Stimulated activated CD4-positive, alpha-beta T cell treated with anti-CD3 and anti-CD28 coated beads, Interleukin-1b, Interleukin-23, amount 100 ng/mL, for 1 hour (primary cell): ENCODE measurements at places on chromosomes 2 and 18.

GRCh38 chr2:229713371-229714079, 830 bp downstream of the DNER start:
- DNase-seq = no peak

- no peak for DNase-seq
Observed at GRCh38 chr2:38122344-38122743, 46.4 kb upstream of the CYP1B1 start.

DNA sequence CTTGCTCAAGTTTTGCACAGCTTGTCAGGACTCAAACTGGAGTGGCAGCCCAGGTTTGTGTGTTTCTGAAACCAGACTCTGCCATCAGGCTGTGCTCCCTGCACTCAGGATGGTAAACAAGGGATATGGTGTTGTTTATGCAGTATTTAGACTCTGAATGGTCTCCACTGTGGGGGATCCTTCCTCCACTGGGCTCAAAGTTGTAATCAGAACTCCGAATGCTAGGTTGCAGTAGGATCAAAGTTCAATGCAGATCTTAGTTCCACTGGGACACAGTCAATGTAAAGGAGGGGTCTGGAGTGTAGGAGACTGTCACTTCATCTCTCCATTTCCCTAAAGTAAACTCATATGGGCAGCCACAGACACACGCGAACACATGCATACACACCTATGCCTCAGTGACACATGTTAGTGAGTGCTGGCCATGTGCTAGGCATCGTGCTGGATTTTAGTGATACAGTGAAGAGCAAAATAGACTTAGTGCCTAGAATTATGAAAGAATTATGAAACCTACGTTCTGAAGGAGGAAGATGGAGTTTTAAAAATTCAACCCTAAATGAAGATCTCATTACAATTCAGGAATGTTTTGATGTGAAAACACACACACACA, 6.1 kb downstream of the IL18R1 start:
- DNase-seq = no peak

GRCh38 chr2:3563521-3563976, 5.4 kb upstream of the RNASEH1 start:
- DNase-seq = no peak

- DNase-seq = no peak
Observed at GRCh38 chr2:51065276-51065675, 33.3 kb upstream of the NRXN1 start.

DNA sequence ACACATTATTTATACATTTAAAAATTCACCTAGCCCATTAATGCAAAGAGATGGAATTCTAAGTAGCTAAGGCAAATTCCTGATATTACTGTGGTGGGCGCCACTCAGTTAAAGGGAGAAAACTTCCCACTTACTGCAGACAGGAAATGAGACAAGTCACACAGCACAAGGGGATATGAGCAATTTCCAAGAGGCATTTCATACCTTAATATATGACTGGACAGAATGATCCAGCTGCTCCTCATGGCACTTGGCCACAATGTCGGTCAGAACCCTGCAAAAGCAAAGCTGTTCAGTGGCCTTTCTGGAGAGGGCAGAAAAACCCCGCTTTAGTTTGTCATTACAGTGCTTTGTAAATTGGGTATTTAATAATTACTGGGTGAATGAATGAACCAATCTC, 121.4 kb upstream of the CCDC195 start:
- no peak for DNase-seq

GRCh38 chr2:7825591-7826312, 856.1 kb upstream of the ID2 start:
- DNase-seq = no peak

DNA sequence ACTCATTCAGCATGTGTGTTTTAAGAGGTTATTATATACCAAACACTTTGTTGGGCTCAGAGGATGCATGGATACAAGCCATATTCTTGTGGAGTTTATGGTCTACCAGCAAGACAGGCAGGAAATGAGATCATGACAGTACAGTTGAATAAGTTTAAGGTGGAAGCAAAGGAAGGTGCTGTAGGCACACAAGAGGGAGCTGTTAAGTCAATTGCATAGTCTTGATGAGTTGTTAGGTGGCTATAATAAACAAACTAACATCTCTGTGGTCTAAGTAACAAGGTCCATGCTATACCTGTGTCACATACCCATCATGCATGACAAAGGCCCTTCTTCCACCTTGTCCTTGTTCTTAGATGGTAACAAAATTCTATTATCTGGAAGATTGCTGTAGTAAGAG, 538.3 kb downstream of the CNTNAP5 start:
- DNase-seq = no peak

DNA sequence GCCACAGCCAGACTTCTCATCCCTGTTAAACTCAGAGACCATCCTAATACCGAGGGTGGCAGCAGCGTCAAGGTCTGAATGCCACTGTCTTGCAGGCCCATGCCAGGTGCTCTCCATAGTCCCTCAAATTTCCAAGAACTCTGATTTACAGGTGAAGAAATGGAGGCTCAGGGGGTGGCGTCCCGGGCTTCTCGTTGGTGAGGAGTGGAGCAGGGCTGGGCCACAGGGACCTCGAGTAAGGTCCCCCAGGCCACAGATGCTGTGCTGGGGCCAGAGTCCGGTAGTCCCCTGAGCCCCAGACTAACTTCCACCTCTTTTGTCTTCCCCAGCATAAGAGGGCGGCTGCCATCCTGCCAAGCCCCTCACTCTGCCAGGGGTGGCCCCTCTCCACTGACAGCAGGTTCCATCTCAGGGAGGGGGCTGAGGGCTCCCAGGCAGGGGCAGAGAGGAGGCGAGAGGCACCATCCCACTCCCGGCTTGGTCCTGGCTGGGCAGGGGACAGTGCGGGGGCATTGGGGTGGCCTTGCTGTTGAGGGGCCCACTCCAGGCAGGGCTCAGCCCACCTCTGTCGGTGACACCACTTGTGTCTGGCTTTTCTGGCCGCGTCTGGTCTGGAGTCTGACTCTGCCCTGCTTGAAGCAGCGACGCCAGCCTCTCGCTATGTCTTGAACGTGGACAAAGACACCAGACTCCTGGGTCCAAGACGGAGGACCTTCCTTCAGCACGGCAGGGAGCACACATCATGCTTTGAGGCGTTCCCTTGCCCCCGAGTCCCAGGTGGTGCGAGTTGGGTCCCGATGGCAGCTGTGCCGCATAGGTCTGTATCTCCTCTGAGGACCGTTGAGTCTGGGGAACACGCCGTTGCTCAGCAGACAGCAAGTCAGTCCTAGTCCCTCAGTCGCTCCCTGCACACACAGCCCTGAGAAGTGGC, 15.9 kb upstream of the KLHL30 start:
- no peak for DNase-seq

- no peak for DNase-seq
Observed at GRCh38 chr18:21177822-21178221, 64.2 kb upstream of the GREB1L start.

- DNase-seq = no peak
Observed at GRCh38 chr18:79523736-79524180, 128.0 kb downstream of the NFATC1 start.

DNA sequence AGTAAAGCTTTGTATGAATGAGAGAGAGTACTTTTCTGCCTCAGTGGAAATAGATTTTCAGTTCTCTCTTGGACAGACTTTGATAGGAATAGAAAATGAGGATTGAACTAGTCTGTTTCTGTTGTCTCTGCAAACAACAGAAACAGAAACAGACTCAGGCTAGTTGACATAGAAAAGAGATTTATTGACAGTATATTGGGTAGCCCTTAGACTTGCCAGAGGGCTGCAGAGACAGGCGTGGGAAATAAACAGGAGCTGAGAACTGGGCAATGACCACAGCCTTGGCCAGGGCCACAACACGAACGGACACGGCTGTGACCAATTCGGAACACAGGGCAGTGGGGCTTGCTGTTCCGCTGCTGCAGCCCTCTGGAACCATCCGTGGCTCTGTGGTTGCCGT, 30.5 kb upstream of the YWHAQ start:
- DNase-seq = no peak

- no peak for DNase-seq
Observed at GRCh38 chr2:31138037-31138962, at the start of gene GALNT14. TSS of gene GALNT14 (minus strand) at chr2:31138440. CDS start at chr2:31138086, 354 bp downstream.

DNA sequence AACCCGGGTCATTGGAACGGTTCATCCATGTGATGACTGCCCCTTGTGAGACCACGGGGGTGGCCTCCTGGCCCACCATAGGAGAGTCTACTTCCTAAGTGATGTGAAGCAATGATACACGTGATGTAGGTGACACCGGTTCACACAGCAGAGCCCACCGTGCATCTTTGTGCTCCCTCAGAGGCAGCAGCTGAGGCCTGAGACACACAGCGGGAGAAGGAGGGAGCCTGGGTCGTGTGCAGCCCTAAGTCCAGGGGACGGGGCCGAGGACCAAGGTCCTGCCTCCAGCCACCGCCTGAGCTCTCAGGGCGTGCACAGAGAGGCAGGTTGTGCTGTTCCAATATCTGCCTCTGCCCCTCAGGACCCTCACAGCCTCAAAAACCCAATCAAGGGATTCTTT, 377.2 kb upstream of the SALL3 start:
- no peak for DNase-seq

DNA sequence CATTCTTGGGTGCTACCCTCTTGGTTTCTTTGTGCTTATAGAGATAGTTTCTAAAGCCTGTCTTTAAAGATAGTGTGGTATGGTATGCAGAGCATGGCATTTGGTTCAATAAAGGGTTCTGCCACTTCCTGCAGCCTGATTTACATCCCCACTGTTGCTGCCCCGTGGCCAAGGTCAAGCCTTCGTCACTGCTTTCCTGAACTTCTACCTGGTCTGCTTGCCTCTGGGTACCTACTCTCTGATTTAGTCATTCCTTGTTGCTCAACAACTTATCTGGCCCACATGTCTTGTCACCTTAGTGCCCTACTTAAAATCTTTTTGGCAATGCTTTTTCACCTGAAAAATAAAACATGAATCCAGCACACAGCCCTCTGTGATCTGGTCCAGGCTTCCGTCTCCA, 352.9 kb downstream of the LPIN1 start:
- DNase-seq = no peak

- DNase-seq = no peak
Observed at GRCh38 chr2:149320362-149320761, 10.0 kb upstream of the LYPD6 start.

- DNase-seq = no peak
Observed at GRCh38 chr2:232376713-232377112, 1.8 kb upstream of the ALPP start.

DNA sequence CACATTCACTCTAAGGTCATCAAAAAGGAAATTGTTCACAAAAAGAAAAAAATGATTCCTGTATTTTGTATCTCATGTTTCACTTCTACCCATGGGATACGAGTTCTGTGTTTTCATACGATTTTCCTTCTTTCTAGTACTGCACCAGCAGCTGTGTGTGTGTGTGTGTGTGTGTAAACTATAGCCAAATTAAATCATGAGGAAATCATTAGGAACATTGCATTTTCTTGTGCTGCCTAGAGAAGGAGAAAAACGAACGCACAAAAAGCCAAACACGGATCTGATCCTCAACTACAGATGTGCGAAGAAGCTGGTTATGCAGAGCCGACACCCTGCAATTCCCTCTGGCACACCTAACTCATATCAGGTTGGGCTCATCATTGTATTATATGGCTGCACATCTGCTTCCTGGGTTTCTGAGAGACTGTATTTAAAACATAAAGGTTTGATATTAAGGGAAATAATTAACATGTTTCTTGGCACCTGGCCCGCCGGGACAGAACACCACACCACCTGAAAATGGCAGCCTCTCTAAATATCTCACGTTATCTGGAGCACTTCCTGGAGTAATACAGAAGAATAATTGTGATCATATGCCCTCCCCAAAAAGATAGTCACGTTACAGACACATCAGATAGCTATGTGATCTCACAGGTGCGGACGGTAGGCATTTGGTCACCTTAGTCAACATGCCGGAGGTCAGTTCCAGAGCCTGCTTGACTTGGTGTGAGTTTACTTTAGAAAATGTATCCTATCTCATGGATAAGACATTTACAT, 586.3 kb upstream of the SALL3 start:
- DNase-seq = no peak

DNA sequence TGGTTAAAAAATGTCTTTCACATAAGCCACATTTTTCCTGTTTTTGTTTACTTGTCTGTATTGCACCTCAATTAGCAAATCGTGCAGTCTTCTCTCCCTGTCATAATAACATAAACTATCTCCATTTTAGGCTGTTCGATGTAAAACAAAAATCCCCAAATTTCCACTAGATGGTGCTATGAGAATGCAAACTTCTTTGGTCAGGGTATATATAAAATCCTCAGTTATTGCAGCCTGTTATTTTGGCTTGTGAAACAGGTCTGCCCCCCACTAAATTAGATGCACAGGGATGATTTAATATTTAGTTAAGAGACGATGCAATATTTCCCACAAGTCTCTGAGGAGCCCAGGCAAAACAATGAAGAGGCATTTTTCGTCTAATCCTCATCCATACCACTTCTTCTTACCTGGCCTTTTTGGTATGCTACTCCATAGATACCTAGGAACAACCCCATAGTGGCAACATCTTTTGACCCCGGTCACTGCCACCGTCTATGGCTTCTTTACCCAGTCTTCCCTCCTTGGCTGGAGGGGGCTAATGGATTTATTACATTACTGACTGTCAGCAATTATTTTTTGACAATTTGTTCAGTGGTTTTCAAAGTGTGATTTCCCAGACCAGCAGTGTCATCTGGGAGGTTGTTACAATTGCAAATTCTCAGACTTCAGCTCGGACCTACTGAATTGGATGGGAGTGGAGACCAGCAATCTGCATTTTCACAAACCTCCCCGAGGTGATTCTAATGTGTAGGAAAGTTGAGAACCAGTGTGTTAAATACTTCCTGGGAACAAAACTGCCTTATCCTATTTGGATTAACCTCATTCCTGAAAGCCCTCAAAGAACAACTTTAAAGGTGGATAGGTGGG, 117.4 kb upstream of the CWC22 start:
- DNase-seq = no peak

DNA sequence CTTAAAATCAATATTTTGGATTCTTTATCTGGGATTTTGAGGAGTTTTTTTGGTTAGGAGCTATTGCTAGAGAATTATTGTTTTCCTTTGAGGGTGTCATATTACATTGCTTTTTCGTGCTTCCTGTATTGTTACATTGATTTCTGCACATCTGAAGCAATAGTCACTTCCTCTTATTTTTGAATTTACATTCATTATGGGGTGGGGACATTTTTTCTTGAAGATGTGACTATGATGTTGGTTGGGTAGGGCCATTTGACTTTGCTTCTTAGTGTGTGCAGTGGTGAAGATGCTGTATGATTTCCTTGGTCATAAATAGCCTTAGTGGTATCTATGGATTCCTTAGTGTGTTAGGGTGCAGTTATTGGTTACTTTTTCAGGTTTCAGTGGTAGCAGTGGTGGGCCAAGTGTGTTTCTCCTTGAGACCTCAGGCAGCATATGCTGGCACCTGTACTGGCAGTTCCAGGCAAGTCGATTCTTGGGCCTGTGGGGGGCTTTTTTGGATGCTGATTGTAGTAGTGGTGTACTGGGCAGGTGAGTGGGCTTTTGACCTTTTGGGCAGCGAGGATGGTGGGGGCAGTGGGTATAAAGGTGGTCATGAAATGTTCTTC, 61.8 kb downstream of the ARHGAP25 start:
- DNase-seq = no peak
